ENCODE measurements at places on chromosomes 1 and 21.

DNA sequence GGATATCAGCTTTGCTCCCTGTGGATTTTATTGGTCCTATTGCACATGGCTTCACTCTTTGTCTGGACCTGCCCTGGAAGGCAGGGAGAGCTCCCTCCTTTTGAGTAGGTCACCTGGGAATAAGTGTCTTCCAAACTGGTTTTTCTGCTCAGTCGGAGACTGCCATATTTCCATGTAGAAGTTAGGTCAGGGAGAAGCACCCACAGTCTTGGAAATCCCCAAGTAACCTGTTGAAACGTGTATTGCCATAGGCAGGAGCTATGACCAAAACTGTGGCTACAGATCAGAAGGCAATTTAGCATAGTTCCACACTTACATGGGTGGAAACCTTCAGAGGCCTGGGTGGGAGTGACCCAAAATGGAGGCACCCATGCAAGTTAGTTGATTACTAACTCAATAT lies 3.5 kb upstream of the GNG12 start:
- no peak for DNase-seq

- DNase-seq, result no peak
These were observed 1.5 kb downstream of the MLLT11 start for GRCh38 chr1:151061704-151062103.

GRCh38 chr1:38332649-38333310 lies 286.2 kb upstream of the POU3F1 start:
- no peak for DNase-seq

DNA sequence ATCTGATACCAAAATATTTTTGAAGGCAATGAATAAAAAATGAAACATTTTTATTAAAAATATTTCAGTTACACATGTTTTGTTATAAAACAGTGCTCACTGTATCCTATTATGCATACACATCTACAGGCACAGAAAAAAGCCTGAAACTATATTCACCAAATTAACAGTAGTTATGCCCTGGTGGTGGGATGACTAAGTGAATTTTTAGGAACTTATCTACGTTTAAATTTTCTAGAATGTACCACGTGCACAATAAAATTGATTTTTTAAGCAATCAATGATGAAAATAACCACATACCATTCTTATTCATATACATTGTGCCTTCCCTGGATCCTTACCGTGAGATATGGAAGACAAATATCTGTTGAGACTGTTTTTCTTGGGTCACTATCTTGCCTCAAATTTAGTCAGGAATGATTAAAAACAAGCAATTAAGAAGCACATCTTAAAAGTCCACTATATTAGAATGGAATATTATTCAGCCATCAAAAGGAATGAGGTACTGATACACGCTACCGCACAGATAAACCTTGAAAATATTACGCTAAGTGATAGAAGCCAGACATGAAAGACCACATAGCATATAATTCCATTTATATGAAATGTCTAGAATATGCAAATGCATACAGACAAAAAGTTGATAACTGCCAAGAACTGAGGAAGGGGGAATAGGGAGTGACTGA lies 17.4 kb downstream of the TP53BP2 start:
- DNase-seq, result no peak

- DNase-seq, result no peak
These were observed 39.7 kb downstream of the C21orf91 start for GRCh38 chr21:17779496-17779895.

GRCh38 chr1:78825561-78825960 lies 175.9 kb downstream of the IFI44 start:
- no peak for DNase-seq

- DNase-seq, result no peak
These were observed 96.4 kb downstream of the C1orf21 start for GRCh38 chr1:184483101-184483683.

DNA sequence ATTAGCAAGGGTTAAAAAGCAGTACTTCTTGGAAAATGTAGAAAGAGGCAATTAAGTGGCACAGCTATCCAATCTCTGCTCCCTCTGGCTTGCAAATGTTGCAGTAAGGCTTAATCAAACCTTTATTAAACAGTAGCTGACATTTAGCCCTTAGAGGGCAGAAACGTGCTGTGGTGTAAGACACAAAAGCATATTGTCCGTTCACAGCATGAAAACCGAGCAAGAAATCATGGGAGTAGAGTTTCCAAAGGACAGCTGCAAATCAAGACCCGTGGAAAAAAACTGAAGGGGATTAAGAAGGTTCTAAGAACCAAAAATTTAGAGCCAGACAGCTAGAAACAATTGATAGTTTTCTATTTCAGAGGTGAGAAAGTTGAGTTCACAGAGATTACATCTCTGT lies 13.1 kb downstream of the ZP4 start:
- no peak for DNase-seq

DNA sequence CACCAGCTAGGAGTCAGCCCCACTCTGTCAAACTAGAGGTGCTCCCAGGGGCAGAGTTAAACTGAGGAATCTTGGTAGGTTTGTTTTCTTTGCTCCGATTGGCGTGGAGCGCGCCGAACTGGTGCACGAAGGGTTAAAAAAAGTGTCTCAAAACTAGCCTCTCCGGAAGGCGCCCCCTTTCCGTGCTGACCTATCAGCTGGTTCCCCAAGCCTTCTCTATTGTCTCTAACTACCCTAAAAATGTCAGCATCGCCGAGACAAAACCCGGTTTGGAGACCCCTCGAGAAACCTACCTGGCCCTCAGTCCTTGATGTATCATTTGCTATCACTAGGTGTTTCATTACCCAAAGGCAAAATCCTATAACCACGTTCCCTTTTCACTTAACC lies 2.2 kb downstream of the TGFB2 start:
- DNase-seq, result no peak

DNA sequence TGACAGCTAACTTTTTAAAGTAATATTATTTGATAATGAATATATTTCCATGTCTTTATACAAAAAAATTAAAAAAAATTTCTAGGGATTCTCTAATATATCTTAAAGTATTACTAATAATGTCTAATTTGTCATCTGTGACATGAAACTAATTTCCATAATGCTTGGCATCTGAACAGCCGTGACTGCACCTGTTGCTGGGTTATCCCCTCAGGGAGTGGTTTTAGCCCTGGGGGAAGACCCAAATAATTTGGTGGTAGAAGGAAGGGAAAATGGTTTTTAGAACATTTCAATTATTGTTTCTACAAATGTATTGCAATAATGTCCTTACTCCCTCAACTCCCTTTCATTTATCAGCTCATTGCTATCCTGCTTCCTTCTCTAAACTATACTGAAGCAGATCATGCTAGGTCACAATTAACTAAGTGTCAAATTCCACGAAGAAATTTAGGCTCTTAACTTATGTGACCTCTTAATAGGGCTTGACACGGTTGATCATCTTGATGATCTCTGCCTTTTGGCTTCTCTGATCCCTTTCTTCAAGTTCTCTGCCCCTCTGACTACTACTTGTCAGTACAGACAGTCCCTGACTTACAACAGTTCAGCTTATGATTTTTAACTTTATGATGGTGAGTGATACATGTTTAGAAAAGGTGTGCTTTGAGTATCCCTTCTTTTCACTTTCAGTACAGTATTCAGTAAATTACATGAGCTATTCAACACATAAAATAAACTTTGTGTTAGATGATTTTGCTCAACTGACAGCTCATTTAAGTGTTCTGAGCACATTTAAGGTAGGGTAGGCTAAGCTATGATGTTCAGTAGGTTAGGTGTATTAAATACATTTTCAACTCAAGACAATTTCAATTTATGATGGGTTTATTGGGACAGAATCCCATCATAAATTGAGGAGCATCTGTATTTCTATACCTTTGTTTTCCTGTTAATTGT lies 26.4 kb upstream of the DPH5 start:
- DNase-seq, result peak; percentile 72

DNA sequence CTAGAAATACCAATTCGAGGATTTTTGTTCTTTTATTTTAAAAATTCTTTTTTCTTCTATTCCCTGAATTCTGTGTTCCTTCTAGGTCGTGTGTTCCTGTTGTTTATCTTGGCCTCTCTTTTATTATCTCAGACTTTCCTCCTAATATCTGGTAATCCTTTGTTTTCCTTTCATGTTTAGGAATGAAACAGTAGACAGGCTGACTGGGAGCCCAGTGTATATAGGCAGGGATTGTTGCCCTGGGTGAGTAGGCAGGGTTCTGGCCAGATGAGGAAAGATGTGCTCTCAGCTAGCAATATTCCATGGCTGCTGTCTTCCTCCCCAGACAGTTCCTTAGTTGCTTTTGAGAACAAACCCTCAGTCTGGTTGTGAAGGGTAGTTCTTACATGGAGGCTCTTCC lies 161.8 kb upstream of the PDE4B start:
- DNase-seq, result no peak

DNA sequence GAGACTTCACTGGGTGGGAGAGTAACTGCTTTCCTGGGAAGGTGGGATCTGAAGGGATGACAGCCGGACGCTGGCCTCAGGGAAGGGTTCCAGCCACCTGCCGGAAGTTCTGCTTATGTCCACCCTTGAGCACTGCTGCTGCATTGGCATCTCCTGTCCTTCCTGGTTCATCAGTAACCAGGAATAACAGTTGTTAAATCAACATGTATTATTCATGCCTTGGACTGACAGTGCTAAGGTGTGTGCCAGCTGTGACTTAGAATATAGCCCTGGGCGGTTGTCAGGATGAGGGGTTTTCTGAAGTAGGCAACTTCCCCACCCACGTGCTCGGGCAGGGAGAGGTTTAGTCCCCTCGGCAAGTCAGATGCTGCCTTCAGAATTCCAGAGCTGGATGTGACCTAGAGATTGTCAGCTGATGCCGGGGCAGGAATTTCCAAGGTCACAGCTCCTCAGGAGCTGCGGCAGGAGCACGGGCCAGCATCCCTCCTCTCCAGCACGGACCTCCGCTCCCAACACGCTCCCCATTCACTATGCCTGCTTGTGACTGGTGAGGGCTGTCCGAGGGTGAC lies 17.9 kb downstream of the CLDN14 start:
- no peak for DNase-seq

DNA sequence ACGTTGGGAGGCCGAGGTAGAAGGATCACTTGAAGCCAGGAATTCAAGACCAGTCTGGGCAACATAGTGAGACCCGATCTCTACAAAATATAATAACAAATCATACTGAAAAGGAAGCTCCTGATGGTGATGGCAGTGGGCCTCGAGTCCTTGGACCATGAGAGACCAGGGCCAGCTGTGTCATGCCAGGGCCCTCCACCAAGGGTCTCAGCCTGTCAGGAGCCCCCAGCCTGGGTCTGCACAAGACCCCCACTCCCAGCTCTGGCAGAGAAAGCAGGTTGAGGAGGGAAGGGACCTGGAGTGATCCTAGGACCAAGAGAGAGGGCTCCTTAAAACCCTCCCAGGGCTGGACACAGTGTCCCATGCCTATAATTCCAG lies 6.7 kb upstream of the CTRC start:
- no peak for DNase-seq

DNA sequence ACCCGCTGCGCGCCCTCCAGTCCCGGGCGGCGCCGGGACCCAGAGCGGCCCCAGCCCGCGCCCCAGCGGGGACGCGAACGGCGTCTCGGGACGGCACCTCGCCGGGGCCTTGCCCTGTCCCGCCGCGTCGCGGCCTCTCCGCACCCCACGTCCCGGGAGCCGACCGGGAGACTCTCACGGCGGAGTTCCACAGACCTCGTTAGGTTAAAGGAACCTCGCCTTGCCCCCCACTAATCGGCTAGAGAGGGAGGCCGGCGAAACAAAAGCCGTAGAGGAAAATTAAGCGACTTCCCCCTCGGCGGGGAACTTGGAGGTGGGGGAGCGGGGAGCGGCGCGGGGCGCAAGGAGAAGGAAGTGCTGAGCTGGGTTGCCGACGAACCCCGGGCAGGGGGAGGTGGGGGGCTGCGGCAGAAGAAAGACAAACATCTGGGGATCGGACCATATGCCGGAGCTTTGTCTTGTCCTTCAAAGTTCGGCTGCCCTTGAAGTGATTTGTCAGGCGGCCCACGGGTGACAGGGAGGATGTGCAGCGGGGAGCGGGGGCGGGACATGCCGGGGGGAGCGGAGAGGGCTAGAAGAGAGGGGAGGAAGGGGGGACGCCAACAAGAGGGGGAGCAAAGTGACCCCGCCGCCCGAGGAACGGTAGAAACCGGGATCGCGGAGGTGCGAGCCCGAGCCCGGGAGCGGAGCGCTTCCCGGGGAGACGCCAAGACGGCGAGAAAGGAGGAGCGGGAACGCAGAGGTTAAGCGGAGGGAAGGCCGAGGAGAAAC lies 120.0 kb upstream of the RRP15 start:
- DNase-seq, result no peak

DNA sequence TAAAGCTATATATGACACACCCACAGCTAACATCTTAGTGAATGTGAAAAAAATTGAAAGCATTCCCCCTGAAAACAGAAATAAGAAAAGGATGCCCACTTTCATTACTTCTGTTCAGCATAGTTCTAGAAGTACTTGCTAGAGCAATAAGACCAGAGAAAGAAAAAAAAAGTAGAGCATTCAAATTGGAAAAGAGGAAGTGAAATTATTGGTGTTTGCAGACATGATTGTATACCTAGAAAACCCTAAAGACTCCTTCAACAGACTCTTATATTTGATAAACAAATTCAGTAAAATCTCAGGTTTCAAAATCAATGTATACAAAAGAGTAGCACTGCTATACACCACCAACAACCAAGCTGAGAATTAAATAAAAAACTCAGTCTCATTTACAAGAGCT lies 1461.0 kb downstream of the AMY1C start:
- peak; percentile 7 for DNase-seq

GRCh38 chr1:205972081-205972480 lies 28.8 kb upstream of the SLC26A9 start:
- DNase-seq, result no peak

- DNase-seq, result no peak
These were observed 16.8 kb downstream of the PANK4 start for GRCh38 chr1:2509589-2509988.

DNA sequence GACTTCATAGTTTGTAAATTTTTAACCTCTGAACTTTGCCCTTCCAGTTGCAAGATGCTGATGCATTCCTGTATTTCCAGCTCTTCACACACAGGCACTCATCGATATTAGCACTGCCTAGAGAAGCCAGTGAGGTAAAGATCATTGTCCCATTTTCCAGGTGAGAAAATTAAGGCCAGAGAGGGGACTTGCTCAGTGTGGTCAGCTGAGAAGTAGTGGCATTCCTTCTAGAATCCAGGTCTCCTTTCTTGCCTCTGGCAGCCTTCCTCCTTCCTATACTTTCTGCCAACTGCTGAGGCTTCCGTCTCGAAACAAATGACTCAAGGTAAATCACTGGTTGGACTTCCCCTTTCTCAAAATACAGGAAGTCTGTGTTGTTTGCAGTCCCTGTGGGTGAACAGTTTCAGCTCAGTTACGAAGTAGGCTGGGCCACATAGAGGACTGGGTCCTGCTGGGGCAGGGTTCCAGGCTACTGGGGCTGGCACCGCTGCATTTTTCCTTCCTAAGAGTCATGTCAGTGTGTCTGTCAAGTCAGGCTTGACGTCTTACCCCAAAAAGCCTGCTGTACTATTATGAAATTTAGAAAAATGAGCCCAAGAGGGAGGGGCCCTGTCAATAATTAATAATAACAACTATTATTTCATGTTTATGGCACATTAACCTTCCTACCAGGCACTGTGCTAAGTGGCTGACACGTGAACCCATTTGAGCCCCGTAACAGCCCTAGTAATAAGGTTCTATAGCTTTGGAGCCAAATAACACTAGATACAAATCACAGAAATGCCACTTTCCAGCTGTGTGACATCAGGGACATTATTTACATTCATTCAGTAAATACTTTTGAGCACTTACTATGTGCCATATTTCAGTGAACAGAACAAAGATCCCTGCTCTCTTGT lies 16.6 kb upstream of the RNF19B start:
- DNase-seq, result peak; percentile 92
